ENCODE measurements at places on chromosomes 7 and 10. TPM values are rescaled to one million over a fixed set of nuclear protein-coding genes. Genes with fewer than 3 reads are reported as not detected.

AMPH gene
- total RNA-seq = 0.58 TPM

DNA sequence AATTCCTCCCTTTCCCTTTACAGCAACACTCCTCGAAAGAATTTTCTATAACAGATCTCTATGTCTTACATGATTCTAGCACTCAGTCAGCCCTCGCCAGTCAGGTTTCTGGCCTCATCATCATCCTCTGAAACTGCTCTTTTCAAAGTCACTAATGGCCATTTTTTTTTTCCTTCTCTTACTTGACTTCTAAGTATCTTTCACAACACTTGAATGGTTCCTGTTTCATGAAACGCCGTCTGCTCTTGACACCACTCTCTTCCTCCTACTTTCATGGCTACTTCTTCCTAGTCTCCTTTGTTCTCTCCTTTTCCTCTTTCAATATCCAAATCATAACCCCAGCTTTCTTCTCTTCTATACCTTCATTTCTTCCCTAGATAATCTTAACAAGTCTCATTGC lies 100.5 kb upstream of the NRP1 start:
- no peaks in the 10 kb centered on the region for H3K27me3 ChIP-seq
- no peak overlapping the region for H3K27ac ChIP-seq
- no peaks in the 10 kb centered on the region for H3K36me3 ChIP-seq
- H3K4me1 ChIP-seq = no peaks in the 10 kb centered on the region
- no peak for DNase-seq

PGAM2 gene
- total RNA-seq = 1.1 TPM

ASZ1 gene
- total RNA-seq = not detected

DNA sequence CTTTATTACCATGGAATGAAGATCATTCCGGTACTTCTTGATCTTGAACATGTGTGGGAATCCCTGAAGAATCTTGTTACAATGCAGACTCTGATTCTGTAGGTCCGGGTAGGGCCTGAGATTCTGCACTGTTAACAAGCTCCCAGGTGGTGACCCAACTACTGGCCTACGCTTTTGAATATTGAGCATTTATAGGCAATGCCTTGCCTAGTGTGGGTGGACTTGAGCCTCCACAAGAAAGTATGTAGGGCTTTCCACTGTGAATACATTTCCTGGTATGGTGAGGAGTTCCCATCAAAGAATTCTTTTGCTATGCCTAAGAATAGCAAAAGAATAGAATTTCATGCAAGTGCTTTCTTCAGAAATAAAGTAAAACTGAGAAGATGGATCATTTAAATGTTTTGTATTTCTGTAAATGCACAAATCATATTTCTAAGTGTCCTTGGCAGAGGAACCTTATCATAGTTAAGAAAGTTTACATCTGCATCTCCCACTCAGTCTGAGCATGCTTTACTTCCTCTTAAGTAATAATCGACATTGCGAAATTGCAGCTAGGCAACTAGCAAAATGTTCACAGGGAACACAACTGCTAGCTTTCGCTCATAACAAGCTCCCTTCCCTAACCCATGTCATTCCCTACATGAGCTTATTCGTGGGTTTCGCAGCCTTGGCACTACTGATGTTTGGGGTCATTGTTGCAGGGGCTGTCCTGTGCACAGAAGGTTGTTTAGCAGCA lies 71.4 kb downstream of the AHR start:
- no peak overlapping the region for H3K4me3 ChIP-seq
- no peak for DNase-seq
- H3K27me3 ChIP-seq = no peaks in the 10 kb centered on the region
- H3K36me3 ChIP-seq = no peaks in the 10 kb centered on the region
- H3K27ac ChIP-seq = peak overlapping the region; percentile 84

DNA sequence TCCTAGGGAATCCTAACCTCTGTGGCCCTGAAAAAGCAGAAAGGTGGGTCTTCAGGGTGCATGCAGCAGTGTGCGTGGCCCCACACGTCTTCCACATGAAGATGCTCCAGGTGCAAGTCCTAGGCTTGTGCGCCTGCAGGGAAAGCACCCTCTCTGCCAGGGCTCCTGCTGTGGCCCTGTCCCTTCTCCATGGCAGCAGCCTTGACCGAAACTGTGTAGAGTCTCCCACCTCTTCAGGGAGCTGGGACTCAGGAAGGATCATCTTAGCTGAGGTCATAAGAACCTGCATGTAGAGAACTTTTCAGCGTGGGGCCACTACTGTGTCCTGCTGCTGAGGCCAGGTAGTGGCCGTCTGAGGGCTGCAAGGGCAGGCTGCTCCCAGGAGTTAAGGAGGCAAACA lies 6.3 kb upstream of the CSGALNACT2 start:
- no peak overlapping the region for H3K27ac ChIP-seq
- DNase-seq = no peak
- no peak overlapping the region for H3K4me3 ChIP-seq
- H3K27me3 ChIP-seq = no peaks in the 10 kb centered on the region
- H3K36me3 ChIP-seq = no peaks in the 10 kb centered on the region

GRCh38 chr10:132386419-132386831 lies 10.6 kb upstream of the PWWP2B start:
- no peak overlapping the region for H3K27ac ChIP-seq
- H3K36me3 ChIP-seq = no peaks in the 10 kb centered on the region
- no peak overlapping the region for H3K4me3 ChIP-seq

DNA sequence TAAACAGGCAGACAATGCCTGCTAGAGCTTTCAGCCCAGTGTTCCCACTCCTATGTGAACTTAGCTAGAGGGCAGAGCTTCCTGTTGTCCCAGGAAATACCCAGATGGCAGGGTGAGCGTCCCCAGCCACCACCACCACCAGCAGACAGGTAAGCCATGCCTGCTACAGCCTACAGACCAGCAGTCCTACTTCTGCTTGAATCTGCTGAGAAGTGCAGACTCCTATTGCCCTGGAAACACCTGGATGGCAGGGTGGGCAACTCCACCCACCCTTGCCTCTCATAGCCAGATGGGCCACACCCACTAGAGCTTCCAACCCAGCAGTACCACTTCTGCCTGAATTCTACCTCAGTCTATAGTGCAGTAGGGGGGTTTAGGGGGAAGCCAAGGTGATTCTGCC lies 64.4 kb downstream of the FBXL13 start:
- H3K36me3 ChIP-seq = no peaks in the 10 kb centered on the region
- no peak overlapping the region for H3K27ac ChIP-seq
- no peaks in the 10 kb centered on the region for H3K4me1 ChIP-seq

LIPM gene
- not detected for total RNA-seq

- H3K36me3 ChIP-seq = no peaks in the 10 kb centered on the region
- no peaks in the 10 kb centered on the region for H3K27me3 ChIP-seq
- no peak for DNase-seq
- no peak overlapping the region for H3K4me3 ChIP-seq
These were observed 18.3 kb downstream of the SGMS1 start for GRCh38 chr10:50605269-50605950.

PDCD4 gene
- 48.6 TPM for total RNA-seq

DNA sequence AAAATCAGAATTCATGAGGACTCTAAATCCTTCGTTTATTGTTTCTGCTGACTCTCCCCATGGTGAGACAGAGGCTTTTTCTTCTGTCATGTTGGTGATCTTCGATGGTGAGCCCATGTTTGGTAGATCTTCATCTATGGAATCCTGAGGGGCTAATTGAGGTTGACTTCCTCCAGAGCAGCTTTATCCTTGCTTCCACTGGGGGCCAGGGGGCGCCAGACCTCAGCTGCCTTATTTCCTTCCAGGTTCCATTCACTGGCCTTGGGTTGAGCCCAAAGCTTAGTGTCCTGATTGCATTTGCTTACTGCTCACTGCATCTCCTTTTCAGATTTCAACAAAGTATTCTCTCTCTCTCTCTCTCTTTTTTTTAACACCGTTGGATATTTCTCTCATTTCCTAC lies 80.7 kb downstream of the GCC1 start:
- H3K36me3 ChIP-seq = no peaks in the 10 kb centered on the region
- no peaks in the 10 kb centered on the region for H3K4me1 ChIP-seq
- DNase-seq = no peak
- H3K27ac ChIP-seq = no peak overlapping the region
